ENCODE measurements at places on chromosomes 3 and 15.

DNA sequence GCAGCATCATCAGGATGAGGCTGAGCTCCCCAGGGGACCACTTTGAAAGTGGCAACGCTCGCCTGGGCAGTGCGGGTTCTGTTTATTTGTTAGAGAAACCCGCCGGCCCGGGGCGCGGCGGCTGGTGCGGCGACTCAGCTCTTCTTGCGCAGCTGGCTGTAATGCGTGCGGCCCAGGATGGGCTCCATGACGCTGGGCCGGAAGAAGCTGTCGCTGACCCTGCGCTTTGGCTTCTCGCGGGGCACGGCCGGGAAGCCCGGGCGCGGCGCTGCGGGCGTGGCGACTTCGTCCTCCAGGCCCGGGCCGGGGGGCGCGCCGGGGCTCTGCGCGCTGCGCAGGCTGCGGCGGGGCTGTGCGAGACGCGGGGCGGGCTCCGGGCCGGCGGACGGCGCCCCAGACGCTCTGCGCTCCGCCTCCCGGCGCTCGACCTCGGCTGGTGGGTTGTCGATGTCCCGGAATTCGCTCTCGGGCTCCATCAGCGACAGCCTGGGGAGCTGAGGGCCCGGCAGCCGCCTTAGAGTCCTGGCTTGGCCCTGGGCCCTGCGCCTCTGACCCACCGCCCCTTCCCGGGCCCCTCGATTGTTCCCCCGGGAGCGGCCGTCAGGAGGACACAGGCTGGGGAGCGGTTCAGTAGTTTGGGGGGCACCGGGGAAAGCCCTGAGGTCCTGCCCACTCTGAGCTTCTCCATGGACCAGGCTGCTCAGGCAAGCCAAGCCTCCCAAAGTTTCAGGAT, 10.3 kb upstream of the KIF7 start:
- DNase-seq: no peak

DNA sequence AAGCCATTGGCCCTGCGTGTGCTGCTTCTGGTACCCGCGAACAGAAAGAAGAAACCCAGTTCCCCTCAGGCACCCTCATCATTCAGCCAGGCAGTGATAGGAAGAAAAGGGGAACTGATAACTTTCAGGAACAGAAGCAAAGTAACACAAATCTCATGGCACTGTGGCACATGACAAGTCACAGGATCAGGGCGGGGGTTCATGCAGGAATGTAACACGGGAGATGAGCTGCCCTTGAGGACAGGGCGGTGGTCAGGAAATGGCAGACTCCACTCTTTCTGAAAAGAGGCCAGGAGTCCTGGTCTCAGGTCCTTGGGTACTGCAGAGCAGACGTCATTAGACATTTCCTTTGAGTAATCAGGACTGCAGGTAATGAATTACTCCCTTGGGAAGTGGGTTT, 95.5 kb downstream of the CCNL1 start:
- no peak for DNase-seq

- DNase-seq: no peak
Observed at GRCh38 chr3:54858093-54858785, 69.6 kb downstream of the LRTM1 start.

- peak; percentile 61 for DNase-seq
Observed at GRCh38 chr15:92803852-92804609, 96.1 kb upstream of the CHD2 start.

DNA sequence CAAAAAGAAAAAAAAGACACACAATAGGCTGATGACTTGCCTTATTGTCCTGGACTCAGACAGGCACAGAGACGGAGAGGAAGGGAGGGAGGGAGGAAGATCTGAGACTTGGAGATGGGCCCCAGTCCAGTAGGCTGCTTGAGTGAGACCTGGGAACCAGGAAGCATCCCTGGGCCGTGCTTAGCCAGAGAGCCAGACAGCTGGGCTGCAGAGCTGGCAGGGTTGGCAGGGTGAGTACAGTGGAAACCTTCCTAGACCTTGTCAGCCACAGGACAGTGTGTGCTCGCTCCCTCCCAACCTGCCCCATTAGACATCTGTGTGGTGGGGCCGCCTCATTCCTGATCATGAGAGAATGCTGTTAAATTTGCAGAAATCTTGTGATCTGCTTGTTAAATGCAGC, 107.9 kb upstream of the ALDH1A3 start:
- DNase-seq: no peak

- no peak for DNase-seq
Observed at GRCh38 chr3:50150863-50151686, 4.0 kb upstream of the SEMA3F start.

DNA sequence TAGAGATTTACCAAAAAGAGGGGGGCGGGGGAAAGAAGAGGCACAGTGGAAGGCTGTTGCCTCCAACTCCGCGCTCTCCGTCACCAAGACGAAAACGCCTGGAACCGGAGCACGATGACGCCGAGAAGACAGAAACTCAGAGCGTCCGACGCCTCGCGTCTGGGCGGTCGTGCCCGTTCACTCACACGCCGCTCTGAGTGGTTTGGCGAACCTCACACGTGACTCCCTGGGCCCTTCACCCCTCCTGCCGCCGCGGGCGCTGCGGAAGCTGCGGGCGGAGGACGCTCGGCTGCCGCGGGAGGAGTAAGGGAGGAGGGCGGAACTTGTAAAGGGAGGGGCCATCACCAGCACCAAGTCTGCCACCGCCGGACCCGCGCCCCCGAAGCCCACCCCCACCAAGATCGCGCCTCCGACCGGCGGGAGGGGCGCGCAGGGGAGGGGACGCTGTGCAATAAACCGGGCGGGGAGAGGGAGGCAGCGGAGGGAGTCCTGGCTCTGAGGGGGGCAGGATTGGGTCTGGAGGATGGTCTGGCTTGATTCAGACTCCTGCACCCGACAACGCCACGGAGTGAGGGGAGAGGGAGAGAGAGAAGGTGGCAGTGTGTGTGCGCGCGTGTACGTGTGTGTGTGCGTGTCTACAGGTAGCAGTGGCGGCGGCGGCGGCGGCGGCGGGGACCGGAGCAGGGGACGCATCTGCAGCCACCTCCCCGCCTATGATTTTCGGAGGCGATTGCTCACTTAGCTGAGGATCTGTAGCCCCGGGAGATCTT, 1.9 kb upstream of the NLGN1 start:
- DNase-seq: no peak
